Sigmoid colon (tissue), 7 donors: ENCODE measurements at places on chromosomes 12 and 14. TPM values are rescaled to one million over a fixed set of nuclear protein-coding genes. Genes with fewer than 3 reads are reported as not detected.

PMCH gene
- not detected for total RNA-seq

RNF212B gene
- not detected for total RNA-seq

BBOF1 gene
- 9.6 TPM for total RNA-seq

TWF1 gene
- 97.6 TPM for total RNA-seq

ABCD2 gene
- 0.49 TPM for total RNA-seq

GRCh38 chr14:101195309-101195901 lies 291.9 kb upstream of the RTL1 start:
- no peaks in the 10 kb centered on the region for H3K27me3 ChIP-seq
- no peak overlapping the region for H3K4me3 ChIP-seq
- DNase-seq = peak; percentile 54
- no peaks in the 10 kb centered on the region for H3K36me3 ChIP-seq
- no peaks in the 10 kb centered on the region for H3K4me1 ChIP-seq
- H3K27ac ChIP-seq = no peak overlapping the region

- H3K27me3 ChIP-seq = peaks cover under 1% of the 10 kb centered on the region
- H3K4me3 ChIP-seq = no peak overlapping the region
- peaks cover 27% of the 10 kb centered on the region for H3K4me1 ChIP-seq
- peaks cover 5% of the 10 kb centered on the region for H3K36me3 ChIP-seq
- peak; percentile 81 for DNase-seq
Measured at GRCh38 chr12:52082988-52083637, 3.6 kb downstream of the SMIM41 start.

DNA sequence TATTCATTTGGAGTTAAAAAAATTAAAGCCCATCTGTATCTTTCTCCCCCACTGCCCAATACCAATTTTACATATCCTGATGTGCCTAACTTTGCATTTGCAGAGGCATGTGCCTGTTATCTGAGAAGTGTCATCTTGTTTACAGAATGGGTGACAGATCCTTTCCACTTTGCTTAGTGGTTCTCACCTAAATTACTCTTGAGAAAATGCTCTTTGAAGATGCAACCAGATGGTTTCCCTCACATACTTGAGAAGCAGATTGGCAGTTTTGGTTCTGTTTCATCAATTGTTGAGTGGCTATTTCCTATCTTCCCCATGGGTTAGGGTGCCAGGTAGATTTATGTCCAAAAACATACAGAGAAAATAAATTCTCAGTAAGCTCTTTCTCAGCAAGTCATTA lies 1051.4 kb upstream of the ATXN7L3B start:
- no peak overlapping the region for H3K4me3 ChIP-seq
- no peak for DNase-seq
- H3K27ac ChIP-seq = no peak overlapping the region
- H3K27me3 ChIP-seq = no peaks in the 10 kb centered on the region
- H3K36me3 ChIP-seq = no peaks in the 10 kb centered on the region

DNA sequence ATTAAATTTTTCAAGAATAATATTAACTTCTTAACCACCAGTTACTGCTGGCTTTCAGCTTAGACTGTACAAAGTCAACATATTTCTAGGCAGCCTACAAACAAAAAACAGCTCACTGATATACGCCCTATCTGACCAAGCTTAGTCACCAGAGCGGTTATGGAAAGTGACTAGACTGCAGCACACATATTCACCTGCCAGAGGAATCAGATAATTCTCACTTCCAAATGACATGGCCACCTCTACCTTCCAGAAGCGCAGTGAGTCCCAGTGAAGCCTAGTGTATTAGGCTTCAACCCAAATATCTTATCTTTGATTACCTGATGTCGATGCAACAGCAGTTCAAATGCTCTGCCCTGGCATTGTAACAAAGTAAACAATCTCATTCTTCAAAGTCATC lies 8.5 kb downstream of the STXBP6 start:
- no peak overlapping the region for H3K4me3 ChIP-seq
- DNase-seq = no peak
- H3K27ac ChIP-seq = no peak overlapping the region
- H3K36me3 ChIP-seq = no peaks in the 10 kb centered on the region

DNA sequence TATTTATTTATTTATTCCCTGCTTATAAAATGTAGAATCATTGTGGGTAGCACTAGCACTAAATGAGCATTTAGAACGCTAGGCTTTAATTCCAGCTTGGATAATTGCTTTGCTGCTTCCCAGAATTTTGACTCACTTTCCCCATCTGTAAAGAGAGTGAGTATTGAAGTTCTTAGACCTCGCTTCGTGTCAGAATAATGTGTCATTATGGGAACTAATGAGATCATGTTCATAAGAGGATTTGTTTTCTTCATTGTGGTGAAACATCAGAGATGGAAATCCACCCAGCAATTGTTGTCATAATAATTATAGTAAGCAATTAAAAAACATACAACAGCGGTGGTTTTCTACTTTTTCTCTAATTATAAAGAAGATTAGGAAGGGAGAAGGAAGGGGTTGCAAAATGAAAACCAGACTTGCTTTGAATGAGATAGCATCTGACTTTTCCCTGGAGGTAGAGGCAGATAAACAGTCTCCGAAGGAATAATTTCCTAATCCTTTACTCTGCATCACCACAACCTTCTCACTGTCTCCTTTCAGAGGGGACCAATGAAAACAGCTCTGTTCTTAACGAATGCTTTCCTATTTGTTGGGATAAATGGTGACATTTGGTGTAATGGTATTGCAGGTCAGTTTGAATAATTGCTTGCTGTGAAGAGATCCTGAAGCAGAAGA lies 86.8 kb upstream of the ARHGAP5 start:
- peaks cover 50% of the 10 kb centered on the region for H3K4me1 ChIP-seq
- no peak overlapping the region for H3K4me3 ChIP-seq
- H3K36me3 ChIP-seq = no peaks in the 10 kb centered on the region
- H3K27ac ChIP-seq = peak overlapping the region; percentile 72
- DNase-seq = no peak

GRCh38 chr12:50065726-50066310 lies 8.4 kb downstream of the ASIC1 start:
- H3K4me3 ChIP-seq = no peak overlapping the region
- H3K4me1 ChIP-seq = peaks cover 8% of the 10 kb centered on the region
- H3K27me3 ChIP-seq = no peaks in the 10 kb centered on the region
- H3K36me3 ChIP-seq = no peaks in the 10 kb centered on the region
- no peak for DNase-seq

DNA sequence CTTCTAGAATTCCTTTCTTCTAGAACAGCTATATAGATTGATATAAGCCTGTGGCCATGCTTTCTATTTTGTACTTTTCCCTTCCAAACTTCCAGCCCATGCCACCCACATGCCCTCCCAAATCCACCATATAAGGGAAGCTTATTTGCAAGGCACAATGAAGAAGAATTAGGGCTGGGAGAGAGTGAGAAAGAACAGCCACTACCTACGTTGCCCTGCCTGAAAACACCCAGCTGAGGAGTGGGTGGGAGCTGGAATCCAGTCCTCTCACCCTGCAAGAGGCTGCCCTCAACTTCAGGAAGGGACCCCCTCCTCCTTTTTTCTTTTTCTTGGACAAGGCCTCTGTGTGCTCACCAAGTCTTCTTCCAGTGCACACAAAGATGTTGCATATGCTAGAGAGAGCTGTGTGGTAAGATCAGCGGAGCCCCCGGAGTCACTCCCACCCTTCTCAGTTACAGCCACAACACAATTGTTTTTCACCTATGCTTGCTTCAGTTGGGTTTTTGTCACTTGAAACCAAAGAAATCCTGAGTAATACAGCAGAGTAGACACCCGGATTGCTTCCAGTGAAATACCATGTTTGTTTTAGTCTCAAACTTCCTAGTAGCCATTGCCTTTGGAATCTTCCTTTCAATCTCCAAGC lies 38.8 kb downstream of the CDKL1 start:
- no peaks in the 10 kb centered on the region for H3K27me3 ChIP-seq
- peaks cover 9% of the 10 kb centered on the region for H3K4me1 ChIP-seq
- DNase-seq = no peak
- H3K36me3 ChIP-seq = peaks cover 10% of the 10 kb centered on the region
- H3K4me3 ChIP-seq = no peak overlapping the region

DNA sequence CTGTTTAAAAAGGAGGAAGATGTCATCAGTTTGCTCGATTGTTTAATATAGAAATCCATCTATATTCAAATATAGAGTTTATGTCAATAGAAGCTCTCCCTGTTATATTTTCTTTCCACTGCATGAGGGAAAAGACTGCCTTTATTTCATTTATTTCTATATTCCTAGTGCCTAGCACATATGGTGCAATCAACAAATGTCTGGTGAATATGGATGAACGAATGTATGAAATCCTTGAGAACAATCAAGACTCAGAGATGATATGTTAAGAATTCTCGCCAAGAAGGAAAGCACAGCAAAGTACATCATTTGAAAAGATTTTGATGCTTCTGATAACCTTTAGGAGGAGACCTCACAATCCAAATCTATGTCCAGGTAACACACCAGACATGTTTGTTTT lies 296.0 kb upstream of the LMO3 start:
- H3K4me3 ChIP-seq = no peak overlapping the region
- H3K27ac ChIP-seq = no peak overlapping the region
- H3K36me3 ChIP-seq = no peaks in the 10 kb centered on the region
- H3K4me1 ChIP-seq = no peaks in the 10 kb centered on the region
- no peaks in the 10 kb centered on the region for H3K27me3 ChIP-seq
- DNase-seq = no peak

- no peak overlapping the region for H3K27ac ChIP-seq
- DNase-seq = no peak
- no peaks in the 10 kb centered on the region for H3K4me1 ChIP-seq
- H3K36me3 ChIP-seq = no peaks in the 10 kb centered on the region
- no peaks in the 10 kb centered on the region for H3K27me3 ChIP-seq
Measured at GRCh38 chr12:66354291-66354690, 52.0 kb downstream of the HELB start.

- H3K27me3 ChIP-seq = no peaks in the 10 kb centered on the region
- DNase-seq = no peak
- no peaks in the 10 kb centered on the region for H3K4me1 ChIP-seq
- H3K36me3 ChIP-seq = no peaks in the 10 kb centered on the region
- H3K4me3 ChIP-seq = no peak overlapping the region
- no peak overlapping the region for H3K27ac ChIP-seq
Measured at GRCh38 chr14:64324895-64325294, 30.7 kb upstream of the ESR2 start.

- no peak overlapping the region for H3K4me3 ChIP-seq
- H3K36me3 ChIP-seq = peaks cover 38% of the 10 kb centered on the region
- peaks cover 20% of the 10 kb centered on the region for H3K4me1 ChIP-seq
- no peak for DNase-seq
- H3K27ac ChIP-seq = no peak overlapping the region
Measured at GRCh38 chr12:122503147-122503751, 2.5 kb upstream of the ZCCHC8 start.

GRCh38 chr12:82682851-82683261 lies 3.9 kb upstream of the TMTC2 start:
- H3K36me3 ChIP-seq = no peaks in the 10 kb centered on the region
- H3K4me1 ChIP-seq = peaks cover 22% of the 10 kb centered on the region
- H3K27ac ChIP-seq = no peak overlapping the region
- H3K4me3 ChIP-seq = no peak overlapping the region

- no peak overlapping the region for H3K27ac ChIP-seq
- no peak overlapping the region for H3K4me3 ChIP-seq
- H3K27me3 ChIP-seq = no peaks in the 10 kb centered on the region
- H3K36me3 ChIP-seq = no peaks in the 10 kb centered on the region
- no peaks in the 10 kb centered on the region for H3K4me1 ChIP-seq
Measured at GRCh38 chr12:67391034-67391433, 121.9 kb downstream of the CAND1 start.
